PC-3 (cell line): ENCODE measurements at places on chromosomes 2 and 18.

- no peaks in the 10 kb centered on the region for H3K27me3 ChIP-seq
- no peak overlapping the region for H3K4me3 ChIP-seq
- DNase-seq = no peak
- no peak overlapping the region for H3K27ac ChIP-seq
- H3K4me1 ChIP-seq = peaks cover 23% of the 10 kb centered on the region
These were observed 68.6 kb upstream of the PELI1 start for GRCh38 chr2:64212801-64213321.

DNA sequence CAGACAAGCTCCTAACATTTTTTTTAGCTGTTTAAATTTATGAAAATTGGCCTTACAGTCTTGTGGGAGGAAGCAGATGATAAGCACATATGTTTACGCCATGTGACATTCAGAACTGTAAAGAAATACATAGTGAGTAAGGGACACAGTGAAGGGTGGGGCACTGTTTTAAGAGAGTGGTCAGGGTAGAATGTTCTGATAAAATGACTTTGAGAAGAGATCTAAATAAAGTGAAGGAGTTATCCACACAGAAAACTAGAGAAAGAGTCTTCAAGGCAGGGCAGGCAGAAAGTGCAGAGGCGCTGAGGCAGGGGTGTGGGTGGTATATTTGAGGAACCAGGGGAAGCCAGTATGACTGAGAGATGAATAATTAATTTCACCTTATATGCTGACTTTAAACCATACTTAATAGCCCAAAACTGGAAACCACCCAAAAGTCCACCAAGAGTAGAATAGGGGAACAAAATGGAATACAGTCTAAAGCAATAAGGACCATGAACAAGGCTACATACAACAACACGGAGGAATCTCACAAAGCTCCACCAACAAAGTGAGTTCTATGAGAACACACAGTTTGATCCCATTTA lies 8.6 kb downstream of the MREG start:
- no peak overlapping the region for H3K4me3 ChIP-seq
- peak overlapping the region; percentile 98 for H3K27ac ChIP-seq
- H3K36me3 ChIP-seq = 0 out of 2 replicates have a peak, but pooled peaks cover under 1% of the 10 kb centered on the region
- DNase-seq = no peak
- no peaks in the 10 kb centered on the region for H3K27me3 ChIP-seq
- H3K4me1 ChIP-seq = peaks cover 44% of the 10 kb centered on the region

DNA sequence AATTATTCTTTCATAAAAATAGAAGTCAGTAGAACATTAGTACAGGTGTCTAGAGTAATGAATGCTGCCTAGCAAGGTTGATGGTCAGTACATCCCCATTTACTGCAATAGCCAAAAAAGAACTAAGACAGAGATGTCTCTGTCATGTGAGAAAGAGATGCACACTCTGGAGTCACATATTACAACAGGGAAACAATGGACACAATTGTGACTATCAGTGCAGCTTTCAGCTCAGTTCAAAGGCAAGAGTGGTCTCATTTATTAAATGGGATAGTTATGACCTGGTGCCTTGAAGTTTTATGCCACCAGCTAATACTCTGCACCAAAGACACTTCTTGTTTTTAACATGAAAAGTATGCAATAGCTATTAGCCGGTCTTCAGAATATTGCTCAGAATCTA lies 194.9 kb upstream of the CHAC2 start:
- no peaks in the 10 kb centered on the region for H3K27me3 ChIP-seq
- no peaks in the 10 kb centered on the region for H3K36me3 ChIP-seq
- no peaks in the 10 kb centered on the region for H3K4me1 ChIP-seq

DNA sequence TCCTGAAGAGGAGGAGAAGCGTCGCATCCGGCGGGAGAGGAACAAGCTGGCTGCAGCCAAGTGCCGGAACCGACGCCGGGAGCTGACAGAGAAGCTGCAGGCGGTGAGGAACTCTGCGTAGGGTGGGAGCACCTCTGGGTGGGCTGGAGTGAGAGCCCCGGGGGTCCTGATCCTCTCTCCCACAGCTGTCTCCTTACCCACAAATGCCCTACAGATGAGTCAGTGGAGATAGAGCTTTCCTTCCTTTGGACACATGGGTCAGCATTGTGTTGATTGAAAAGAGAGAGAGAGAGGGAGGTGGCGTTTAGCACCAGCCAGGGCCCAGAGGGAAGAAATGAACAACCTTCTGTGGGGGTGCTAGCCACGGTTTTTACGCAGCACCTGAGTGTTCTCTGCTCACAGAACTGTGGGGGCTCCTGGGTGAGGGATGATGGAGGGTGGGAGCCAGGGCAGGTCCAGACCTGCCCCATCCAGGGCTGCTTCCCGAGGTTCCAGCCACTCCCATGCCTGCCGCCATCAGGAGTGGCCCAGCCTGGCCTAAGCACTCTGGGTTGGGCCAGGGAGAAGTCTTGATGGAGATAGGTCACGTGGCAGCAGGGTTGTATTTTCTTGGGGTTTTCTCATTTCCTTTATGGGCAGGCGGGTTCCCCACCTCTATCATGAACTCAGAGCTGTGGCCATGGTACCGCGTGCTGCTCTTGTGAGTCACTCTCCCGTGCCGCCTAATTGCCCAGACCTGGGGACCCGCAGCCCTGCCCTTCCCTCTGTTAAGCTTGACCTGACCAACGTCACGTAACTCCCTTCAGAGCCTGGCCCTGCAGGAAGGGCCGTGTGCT lies 16.3 kb downstream of the FOSL2 start:
- H3K4me3 ChIP-seq = no peak overlapping the region
- no peaks in the 10 kb centered on the region for H3K27me3 ChIP-seq
- no peak overlapping the region for H3K27ac ChIP-seq
- H3K36me3 ChIP-seq = peaks cover 82% of the 10 kb centered on the region

- H3K27me3 ChIP-seq = no peaks in the 10 kb centered on the region
- H3K27ac ChIP-seq = no peak overlapping the region
- peaks cover 65% of the 10 kb centered on the region for H3K36me3 ChIP-seq
- no peaks in the 10 kb centered on the region for H3K4me1 ChIP-seq
These were observed 10.2 kb upstream of the CPLX4 start for GRCh38 chr18:59328683-59329082.

GRCh38 chr2:40760071-40760666 lies 308.3 kb upstream of the SLC8A1 start:
- H3K27me3 ChIP-seq = no peaks in the 10 kb centered on the region
- H3K27ac ChIP-seq = no peak overlapping the region
- peak; percentile 80 for DNase-seq
- no peak overlapping the region for H3K4me3 ChIP-seq
- H3K4me1 ChIP-seq = no peaks in the 10 kb centered on the region
- H3K36me3 ChIP-seq = no peaks in the 10 kb centered on the region

- H3K4me1 ChIP-seq = no peaks in the 10 kb centered on the region
- no peak overlapping the region for H3K4me3 ChIP-seq
- peak; percentile 60 for DNase-seq
- H3K27ac ChIP-seq = no peak overlapping the region
These were observed 168.6 kb downstream of the SS18 start for GRCh38 chr18:25921677-25922421.

GRCh38 chr2:69221960-69222751 lies 164.9 kb downstream of the GFPT1 start:
- DNase-seq = no peak
- no peak overlapping the region for H3K4me3 ChIP-seq
- H3K27ac ChIP-seq = no peak overlapping the region
- H3K27me3 ChIP-seq = no peaks in the 10 kb centered on the region

- no peak overlapping the region for H3K4me3 ChIP-seq
- H3K27me3 ChIP-seq = no peaks in the 10 kb centered on the region
- no peaks in the 10 kb centered on the region for H3K4me1 ChIP-seq
- H3K27ac ChIP-seq = no peak overlapping the region
- no peak for DNase-seq
- H3K36me3 ChIP-seq = no peaks in the 10 kb centered on the region
These were observed 24.1 kb upstream of the NFATC1 start for GRCh38 chr18:79371561-79372121.

GRCh38 chr2:74759986-74760385 lies 73.9 kb upstream of the HK2 start:
- no peaks in the 10 kb centered on the region for H3K27me3 ChIP-seq
- H3K27ac ChIP-seq = peak overlapping the region; percentile 39
- H3K4me3 ChIP-seq = no peak overlapping the region
- peaks cover 24% of the 10 kb centered on the region for H3K4me1 ChIP-seq

DNA sequence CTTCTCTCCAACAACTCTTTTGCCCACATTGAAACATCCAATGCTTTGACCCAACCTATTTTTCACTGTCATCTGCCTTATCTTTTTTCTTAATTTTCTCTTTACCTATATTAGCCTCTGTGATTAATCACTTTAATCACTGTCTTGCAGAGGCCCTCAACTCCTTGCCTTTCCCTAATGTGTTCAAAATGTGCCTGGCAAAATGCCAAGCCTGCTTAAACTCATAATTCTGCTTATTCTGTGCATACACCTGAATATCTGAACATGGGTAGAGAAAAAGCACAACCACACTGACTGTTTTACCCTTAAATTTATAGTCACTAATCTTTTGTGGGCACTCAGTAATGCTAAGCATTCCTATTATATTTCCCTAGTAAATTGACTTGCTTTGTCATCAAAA lies 63.0 kb upstream of the GALNT13 start:
- DNase-seq = no peak
- H3K36me3 ChIP-seq = no peaks in the 10 kb centered on the region
- H3K4me1 ChIP-seq = no peaks in the 10 kb centered on the region

GRCh38 chr2:127454595-127455565 lies 36.7 kb downstream of the PROC start:
- H3K27me3 ChIP-seq = no peaks in the 10 kb centered on the region
- H3K4me3 ChIP-seq = no peak overlapping the region
- H3K4me1 ChIP-seq = peaks cover 13% of the 10 kb centered on the region
- DNase-seq = peak; percentile 49
- no peak overlapping the region for H3K27ac ChIP-seq

- H3K4me3 ChIP-seq = no peak overlapping the region
- no peaks in the 10 kb centered on the region for H3K27me3 ChIP-seq
- H3K27ac ChIP-seq = no peak overlapping the region
- H3K36me3 ChIP-seq = no peaks in the 10 kb centered on the region
- peak; percentile 30 for DNase-seq
- H3K4me1 ChIP-seq = no peaks in the 10 kb centered on the region
These were observed 678.4 kb downstream of the ERBB4 start for GRCh38 chr2:211860224-211860623.
